Stimulated activated CD4-positive, alpha-beta T cell treated with anti-CD3 and anti-CD28 coated beads, Interleukin-1b, Interleukin-23, amount 100 ng/mL, for 4 hours (primary cell): ENCODE measurements at places on chromosomes 7 and 10.

- DNase-seq: no peak
Measured at GRCh38 chr7:79610313-79610712, 156.8 kb upstream of the MAGI2 start.

DNA sequence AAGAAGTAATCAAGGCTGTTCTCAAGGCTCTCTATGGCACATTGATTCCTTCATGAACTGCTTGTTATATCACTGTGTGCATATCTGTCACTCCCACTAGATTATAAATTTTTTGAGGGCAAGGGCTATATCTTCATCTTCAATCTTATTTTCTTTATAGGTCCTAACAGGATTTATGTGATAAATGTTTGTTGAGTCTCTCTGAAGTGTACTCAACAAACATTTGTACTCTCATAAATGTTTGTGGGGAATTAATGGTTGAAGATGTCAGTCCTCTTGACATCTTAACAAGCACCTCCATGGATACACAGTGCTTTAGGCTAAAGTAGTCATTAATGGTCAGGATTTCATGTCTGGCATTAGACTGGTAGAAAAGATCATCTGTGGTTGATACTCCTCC is 143.2 kb downstream of the RNLS start:
- DNase-seq: no peak

DNA sequence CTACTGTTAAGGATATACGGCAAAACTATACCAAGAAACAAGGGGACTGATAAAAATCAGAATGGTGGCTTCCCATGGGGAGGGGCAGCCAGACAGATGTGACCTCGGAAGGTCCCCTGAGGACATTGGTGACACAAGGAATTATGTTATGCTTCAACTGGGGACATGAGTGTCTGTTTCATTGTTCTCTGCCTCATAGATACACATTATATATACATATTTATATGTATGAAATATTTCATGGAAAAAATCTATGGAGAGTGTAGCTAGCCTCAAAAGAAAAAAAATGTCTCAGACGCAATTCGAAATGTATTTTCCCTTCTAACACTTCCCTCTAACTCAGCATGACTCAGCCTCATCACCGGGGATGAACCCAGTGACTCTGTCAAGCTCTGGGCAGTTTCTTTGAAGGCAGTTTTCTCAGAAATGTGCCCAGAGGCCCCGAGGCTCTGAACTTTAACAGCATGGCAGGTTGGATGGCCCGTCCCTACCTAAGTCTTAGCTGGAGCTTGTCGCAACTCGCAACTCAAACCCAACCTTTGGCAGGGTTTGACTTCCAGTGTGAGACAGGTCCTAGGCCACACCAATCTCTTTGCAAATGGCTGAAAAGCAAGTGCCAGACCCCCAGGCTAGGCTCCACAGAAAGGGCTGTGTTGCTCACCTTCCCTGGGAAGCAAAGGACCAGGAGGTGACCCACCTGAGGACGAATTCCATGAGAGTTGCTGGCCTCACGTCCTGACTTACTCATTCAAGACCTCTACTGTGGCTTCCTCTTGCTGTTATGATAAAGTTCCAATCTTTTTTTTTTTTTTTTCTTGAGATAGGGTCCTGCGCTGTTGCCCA is 86.9 kb downstream of the CARD11 start:
- DNase-seq: peak; percentile 29

DNA sequence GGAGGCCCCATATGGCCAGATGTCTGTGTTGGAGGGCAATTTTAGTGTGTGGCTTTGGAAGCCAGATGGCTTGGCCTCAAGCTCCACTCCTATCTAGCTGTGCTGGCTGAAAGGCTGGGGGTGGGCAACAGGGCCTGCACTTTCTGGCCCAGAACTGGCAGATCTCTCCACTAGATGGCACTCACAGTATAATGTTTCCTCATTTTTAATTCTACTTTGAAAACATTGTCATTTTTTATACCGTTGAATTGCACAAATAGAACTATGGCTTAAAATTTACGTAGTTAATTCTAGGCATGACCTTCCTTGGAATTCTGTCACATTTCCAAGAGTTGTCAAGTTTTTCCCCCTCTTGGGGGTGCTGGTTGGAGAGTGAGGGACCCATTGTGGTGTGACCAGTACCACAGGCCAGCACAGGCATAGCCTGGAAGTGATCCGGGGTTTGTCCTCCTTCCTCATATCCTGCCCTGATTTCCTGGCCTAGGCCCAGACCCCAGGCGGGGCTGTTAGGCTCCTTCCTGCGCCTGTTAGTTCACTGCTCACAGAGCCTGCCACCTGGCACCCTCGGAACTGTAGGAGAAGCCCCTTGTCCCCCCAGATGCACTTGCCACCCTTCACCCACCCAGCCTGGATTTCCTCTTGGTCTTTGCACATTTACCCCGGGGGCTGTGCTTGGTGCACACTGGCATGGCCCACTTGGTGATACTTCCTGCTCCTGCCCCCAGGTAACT is 52.8 kb downstream of the ARHGAP22 start:
- no peak for DNase-seq

GRCh38 chr10:870564-871166 is 60.8 kb downstream of the LARP4B start:
- no peak for DNase-seq

GRCh38 chr10:29857843-29858701 is 201.3 kb downstream of the JCAD start:
- DNase-seq: no peak

- DNase-seq: no peak
Measured at GRCh38 chr7:32564542-32564941, 69.3 kb downstream of the AVL9 start.

DNA sequence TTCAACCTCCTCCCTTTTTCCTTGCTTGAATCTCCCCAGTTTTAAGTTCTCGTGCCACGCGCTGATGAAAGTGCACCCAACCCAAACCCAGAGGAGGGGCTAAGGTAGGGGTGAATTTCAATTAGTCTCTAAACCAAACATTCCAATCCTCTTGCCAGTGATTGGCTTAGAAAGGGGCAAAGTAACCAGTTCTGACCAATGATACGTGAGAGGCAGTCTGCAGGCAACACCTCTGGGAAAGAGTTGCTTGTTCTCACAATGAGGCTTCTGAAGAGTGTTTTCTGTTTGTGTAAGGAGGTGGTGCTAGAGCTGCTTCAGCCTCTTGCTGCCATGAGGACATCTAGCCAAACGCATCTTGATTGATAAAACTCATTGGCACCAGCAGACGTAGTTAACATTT is 21.8 kb downstream of the SLC35G1 start:
- DNase-seq: no peak

GRCh38 chr7:7569081-7569527 is 2.4 kb downstream of the MIOS start:
- no peak for DNase-seq

DNA sequence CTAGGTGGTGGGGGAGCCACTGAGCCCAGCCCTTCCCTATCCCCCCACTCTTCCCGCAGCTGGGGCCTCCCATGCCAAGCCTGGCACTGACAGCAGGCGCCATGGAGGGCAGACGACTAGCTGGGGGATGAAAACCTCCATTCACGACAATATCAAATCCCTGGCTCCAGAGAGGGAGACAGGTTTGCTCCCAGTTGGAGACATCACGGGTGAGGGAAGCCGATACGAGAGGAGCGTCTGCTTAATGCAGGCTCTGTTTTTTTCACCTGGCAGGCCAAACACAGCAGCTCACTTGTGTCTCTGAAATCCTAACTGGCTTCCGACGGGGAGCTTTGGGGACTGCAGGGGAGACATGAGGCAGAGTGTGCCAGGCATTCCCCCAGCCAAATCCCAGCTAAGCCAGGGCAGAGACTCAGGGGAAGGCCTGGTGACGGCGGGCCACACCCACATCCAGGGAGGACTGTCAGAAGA is 307.4 kb upstream of the ZMIZ1 start:
- no peak for DNase-seq

DNA sequence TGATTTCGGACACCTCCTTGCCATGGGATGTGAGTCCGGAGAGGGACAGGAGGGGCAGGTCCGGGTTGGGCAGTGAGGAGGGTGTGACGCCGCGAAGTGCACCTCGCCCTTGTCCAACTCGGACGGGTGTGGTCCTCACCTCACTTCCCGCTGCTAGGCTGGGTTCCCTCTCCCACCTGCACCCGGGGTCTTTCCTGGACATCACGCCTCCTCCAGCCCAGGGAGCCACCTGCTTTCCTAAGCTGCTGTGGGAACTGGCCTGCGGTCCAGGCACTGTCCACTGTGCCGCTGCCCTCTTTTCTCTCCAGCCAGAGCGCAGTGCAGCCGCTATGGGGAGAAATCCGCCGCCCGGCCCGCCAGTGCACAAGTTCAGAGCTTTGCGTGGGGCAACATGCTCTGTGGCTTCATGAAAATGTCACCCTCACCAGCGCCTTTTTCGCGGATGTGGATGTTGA is 45.0 kb upstream of the ZNF716 start:
- no peak for DNase-seq

GRCh38 chr7:117273814-117274225 is 49.0 kb downstream of the WNT2 start:
- no peak for DNase-seq

DNA sequence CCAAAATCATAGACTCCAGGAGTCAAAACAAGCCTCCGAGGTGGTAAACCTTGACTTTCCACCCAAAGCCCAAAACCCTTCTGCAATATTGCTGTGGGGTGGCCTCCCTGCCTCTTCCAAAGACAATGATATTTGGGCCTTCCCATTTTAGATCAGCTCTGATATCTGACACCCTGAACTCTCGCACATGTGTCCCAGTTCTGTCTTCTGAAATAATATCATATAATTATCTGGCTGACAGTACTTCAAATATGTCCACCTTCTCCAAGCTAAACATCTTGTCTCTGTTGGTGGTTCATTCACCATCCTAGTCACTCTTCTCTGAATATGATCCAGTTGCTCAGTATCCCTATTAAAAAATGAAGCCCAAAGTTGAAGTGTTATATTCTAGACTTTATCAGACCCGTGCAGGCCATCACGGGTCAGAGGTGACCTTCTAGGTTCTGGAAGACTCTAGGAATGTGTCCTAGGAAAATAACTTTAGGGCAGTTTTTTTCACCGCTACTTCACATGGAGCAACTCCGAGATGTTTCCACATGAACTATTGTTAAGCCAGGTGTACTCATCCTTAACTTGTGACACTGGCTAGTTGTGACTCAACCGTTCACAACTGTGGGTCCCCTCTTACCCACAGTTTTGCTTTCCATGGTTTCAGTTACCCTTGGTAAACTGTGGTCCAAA is 6.3 kb downstream of the TECTB start:
- no peak for DNase-seq

DNA sequence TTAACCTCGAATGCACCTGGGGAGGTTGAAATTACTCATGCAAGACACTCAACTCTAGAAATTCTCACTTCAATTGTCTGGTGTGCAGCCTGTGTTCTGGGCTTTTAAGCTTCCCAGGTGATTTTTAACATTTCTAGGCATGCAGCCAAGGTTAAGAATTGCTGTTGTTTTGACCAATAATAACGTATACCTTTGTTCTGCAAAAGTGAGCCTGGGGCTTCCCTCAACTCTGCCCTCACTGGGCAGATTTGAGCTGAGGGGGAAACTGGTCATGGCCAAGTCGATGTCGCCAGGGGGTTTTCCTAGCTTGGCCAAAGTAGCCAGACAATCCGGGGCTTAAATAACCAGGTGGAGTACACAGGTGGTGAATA is 568 bp downstream of the PRSS2 start:
- DNase-seq: no peak

GRCh38 chr10:113019096-113019495 is 69.0 kb downstream of the TCF7L2 start:
- DNase-seq: no peak

DNA sequence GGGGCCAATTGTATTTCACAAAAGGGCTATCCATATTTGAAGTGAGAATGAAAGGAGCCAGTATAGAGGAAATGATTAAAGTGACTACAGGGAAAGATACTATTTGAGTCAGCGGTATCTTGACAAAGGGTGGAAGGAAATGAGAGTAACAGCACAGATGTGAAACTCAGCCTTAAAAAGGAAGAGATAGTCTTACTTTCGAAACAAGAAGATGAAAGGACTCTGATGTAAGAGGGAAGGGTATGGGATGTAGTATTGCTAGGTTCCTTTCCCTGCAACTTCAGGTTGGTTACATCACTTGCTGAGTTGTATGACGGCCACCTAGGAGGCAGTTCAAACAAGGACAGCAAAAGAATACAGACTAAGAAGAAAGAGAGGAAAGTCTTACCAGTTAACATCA is 13.7 kb downstream of the CISD1 start:
- no peak for DNase-seq
